ENCODE measurements at places on chromosomes 11 and 22. TPM values are rescaled to one million over a fixed set of nuclear protein-coding genes. Genes with fewer than 3 reads are reported as not detected.

- DNase-seq, result no peak
These were observed 34.3 kb upstream of the CSTF3 start for GRCh38 chr11:33195462-33196173.

DNA sequence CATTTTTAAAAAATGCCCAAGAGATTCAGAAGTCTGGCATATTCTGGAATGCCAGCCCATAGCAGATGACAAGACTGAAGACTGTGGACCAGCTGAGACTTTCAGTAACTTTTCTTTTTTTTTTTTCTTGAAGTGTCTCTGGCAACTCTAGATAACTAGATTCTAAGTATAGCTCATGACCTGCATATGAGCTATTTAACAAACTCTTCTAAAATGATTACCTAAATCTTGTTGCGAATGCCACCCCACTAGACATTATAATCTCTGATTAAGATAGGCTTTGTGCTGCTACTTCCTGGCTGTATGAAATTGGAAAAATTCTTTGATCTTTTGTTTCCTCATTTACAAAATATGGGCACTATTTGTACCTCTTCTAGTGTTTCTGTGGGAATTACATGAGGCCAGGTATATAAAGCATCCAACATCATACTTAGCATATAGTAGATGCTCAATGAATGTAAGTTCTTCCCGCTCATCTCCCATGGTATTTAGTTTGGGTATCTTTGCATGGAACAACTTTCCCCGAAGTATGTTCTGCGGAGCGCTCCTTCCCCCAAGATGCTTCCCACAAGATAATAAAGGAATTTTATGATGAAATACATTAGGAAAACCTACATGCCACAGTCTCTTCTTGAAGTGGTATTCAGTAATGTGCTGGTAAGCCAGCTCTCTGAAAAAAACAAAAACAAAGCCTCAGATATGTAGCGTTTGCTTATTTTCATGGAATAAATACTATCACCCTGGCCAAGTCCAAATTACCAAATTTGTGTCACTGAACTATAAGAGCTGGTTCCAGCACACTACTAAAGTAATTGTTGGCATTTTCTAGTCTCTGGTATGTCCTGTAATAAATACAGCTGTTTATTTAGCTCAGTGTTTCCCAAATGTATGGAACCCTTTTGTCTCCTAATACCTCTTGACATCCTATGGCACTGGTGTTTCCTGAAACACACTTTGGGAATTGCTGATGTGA is 86.8 kb upstream of the TIMP3 start:
- DNase-seq, result no peak

The SCN2B gene
- total RNA-seq, result 0.16 TPM

DNA sequence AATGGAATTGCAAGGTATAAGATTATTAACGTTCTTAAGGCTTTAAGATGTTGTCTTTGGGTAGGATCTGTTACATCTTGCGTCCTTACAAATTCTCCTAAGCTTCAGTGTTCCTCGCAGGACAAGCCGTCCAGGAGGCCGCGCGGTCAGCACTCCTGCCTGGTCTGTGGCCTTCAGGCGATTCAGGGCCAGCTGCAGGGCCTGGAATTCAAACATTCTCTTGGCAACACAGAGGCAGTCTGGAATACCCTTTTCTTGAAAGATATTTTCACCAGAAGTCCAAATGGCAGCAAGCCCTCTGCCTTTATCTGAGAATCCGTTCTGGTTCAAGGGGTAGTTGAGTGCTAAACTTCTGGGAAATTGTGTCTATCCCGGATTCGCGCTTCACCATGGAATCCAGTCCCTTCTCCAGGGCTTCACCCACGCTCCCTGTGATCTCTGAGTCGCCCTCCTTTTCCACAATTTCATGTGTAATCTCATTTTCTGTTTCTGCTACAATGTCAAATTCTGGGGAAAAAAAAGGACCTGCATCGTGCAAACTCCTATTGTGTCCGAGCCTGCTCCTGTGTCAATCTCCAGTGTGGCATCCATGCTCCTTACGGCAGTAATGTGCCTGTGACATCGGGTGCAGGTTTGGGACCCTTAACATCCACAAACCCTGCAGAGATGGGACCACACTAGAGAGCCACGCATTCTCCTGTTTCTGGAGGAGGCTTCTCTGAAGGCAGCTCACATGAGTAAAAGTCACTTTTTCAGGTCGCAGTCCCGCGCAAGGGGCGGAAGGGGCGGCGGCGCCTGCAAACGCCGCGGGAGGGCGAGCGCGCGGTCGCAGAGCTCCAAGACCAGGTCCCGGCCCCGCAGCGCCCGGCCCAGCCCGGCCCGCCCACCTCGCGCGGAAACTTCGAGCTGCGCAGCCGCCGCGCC is 25.4 kb upstream of the SORL1 start:
- peak; percentile 71 for DNase-seq

- no peak for DNase-seq
These were observed 64.1 kb downstream of the KCNJ1 start for GRCh38 chr11:128803011-128803410.

The LMO2 gene
- total RNA-seq, result 3.4 TPM
